ENCODE measurements at places on chromosomes 6 and 20. TPM values are rescaled to one million over a fixed set of nuclear protein-coding genes. Genes with fewer than 3 reads are reported as not detected.

TBC1D20 gene
- total RNA-seq, result 37.7 TPM

DNA sequence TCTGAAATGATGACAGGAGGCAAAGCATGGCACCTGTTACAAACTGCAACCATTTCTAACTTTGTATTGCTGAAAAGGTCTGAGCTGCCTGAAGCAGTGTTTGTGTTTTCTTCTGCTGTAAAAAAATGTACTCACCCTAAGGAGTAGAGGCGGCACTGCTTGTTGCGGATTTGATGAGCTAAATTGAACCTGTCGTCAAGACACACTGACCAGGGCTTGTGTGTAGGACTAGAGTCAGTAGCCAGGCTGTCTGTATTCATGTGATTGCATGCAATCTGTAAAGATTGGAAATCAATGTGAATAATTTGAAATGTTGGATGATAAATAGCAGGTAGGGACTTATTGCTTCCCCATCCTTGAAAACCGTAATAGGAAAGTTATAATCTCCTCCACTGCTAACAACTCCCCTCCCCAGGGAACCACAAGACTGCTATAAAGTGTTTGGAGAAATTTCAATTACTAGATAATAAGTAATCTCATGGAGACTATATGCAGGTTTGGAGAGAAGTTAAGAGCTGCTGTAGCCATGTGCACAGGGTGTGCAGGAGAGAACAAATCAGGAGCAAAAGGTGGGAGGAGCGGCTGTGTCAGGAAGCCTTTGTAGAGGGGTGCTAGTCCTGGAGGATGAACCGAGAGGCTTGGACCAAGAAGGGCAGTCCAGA, 42.8 kb downstream of the METTL24 start:
- H3K27me3 ChIP-seq, result no peaks in the 10 kb centered on the region
- DNase-seq, result no peak
- H3K4me3 ChIP-seq, result no peak overlapping the region
- H3K4me1 ChIP-seq, result no peaks in the 10 kb centered on the region
- no peaks in the 10 kb centered on the region for H3K36me3 ChIP-seq
- H3K27ac ChIP-seq, result no peak overlapping the region

DNA sequence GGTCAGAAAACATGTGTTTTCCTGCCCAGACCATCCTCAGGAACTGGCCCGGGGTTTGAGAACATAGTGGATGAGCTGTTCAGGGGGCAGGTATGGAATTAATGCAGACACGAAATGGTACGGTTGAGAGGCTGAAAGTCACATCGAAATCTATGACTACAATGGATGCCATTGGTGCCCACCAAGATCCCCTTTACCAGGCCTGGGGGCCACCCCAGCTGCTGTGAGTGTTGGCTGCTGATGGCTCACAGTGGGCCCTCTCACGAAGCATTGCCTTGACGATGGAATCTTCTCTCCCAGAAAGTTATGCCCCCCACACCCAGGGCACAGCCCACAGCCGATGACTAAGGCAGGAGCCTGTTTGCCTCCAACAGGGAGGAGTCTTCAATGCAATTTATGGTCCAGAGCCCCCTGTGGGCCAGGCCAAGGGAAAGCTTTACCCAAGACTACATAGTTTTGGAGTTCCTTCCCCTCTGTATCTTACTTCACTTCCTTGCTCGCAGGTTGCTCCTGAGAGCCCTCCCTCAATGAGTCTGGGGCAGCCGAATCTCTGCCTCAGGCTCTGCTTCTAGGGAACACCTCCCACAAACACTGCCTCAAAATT, 92.6 kb downstream of the BFSP1 start:
- H3K27ac ChIP-seq, result no peak overlapping the region
- no peaks in the 10 kb centered on the region for H3K4me1 ChIP-seq
- no peaks in the 10 kb centered on the region for H3K36me3 ChIP-seq
- H3K27me3 ChIP-seq, result no peaks in the 10 kb centered on the region
- no peak for DNase-seq

SLC22A2 gene
- total RNA-seq, result not detected

GRCh38 chr6:87907521-87907920, 140.1 kb upstream of the SPACA1 start:
- H3K27me3 ChIP-seq, result no peaks in the 10 kb centered on the region
- no peak overlapping the region for H3K4me3 ChIP-seq
- no peaks in the 10 kb centered on the region for H3K36me3 ChIP-seq
- no peak overlapping the region for H3K27ac ChIP-seq

DNA sequence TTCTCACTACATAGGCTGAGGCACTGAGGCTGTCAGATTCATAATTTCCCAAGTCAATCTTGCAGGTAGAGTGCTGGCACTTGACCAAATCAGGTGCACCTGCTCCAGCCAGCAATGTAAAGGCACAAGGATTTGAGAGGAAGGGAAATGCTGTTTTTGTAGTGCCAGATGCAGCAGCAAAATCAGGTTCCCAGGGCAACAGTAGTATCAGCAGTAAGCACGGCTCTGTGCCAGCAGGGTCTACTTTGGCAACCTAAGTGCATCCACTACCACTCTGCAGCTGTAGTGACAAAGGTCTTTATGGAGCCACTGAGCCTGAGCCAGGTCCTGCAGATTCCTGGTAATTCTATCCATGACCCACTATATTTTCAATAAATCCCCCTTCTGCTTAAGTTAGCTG, 329.5 kb downstream of the TPBG start:
- H3K4me1 ChIP-seq, result no peaks in the 10 kb centered on the region
- no peak overlapping the region for H3K4me3 ChIP-seq
- DNase-seq, result no peak
- H3K36me3 ChIP-seq, result no peaks in the 10 kb centered on the region
- H3K27ac ChIP-seq, result no peak overlapping the region

DNA sequence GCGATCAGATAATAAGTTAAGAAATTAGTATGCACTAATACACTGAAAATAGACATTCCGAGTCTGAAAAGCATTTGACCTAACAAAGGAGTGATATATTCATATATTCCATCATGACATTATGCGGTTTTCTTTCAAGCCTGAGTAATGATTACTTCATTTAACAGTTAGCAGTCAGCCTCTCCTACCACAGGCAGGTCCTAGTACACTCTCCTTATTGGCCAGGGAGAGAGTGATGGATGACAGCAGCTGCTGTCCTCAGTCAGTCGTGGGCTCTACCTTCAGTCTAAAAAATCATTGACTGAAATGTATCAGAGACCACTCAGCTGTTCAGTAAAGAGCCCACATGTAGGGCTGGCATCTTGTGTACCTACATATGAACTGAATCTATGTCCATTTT, 33.2 kb upstream of the VGLL2 start:
- H3K4me3 ChIP-seq, result no peak overlapping the region
- no peaks in the 10 kb centered on the region for H3K27me3 ChIP-seq
- H3K36me3 ChIP-seq, result no peaks in the 10 kb centered on the region
- DNase-seq, result no peak
- no peaks in the 10 kb centered on the region for H3K4me1 ChIP-seq

- H3K36me3 ChIP-seq, result no peaks in the 10 kb centered on the region
- H3K27ac ChIP-seq, result no peak overlapping the region
- H3K27me3 ChIP-seq, result no peaks in the 10 kb centered on the region
- DNase-seq, result no peak
- H3K4me1 ChIP-seq, result no peaks in the 10 kb centered on the region
- H3K4me3 ChIP-seq, result no peak overlapping the region
These were observed 105.3 kb upstream of the BMP5 start for GRCh38 chr6:55980627-55981211.

- no peaks in the 10 kb centered on the region for H3K4me1 ChIP-seq
- H3K4me3 ChIP-seq, result no peak overlapping the region
- H3K27ac ChIP-seq, result no peak overlapping the region
- H3K27me3 ChIP-seq, result no peaks in the 10 kb centered on the region
These were observed 33.4 kb downstream of the LRRC1 start for GRCh38 chr6:53828215-53828614.

- DNase-seq, result peak; percentile 30
- peaks cover 9% of the 10 kb centered on the region for H3K4me1 ChIP-seq
- H3K27ac ChIP-seq, result peak overlapping the region; percentile 61
- H3K27me3 ChIP-seq, result no peaks in the 10 kb centered on the region
- no peak overlapping the region for H3K4me3 ChIP-seq
These were observed 38.6 kb upstream of the GGTLC1 start for GRCh38 chr20:24027229-24027628.

GRCh38 chr6:42710316-42710715, 12.1 kb downstream of the PRPH2 start:
- DNase-seq, result no peak
- H3K4me3 ChIP-seq, result no peak overlapping the region
- H3K27ac ChIP-seq, result no peak overlapping the region
- H3K36me3 ChIP-seq, result no peaks in the 10 kb centered on the region
- H3K27me3 ChIP-seq, result no peaks in the 10 kb centered on the region

- peaks cover 6% of the 10 kb centered on the region for H3K4me1 ChIP-seq
- no peak overlapping the region for H3K4me3 ChIP-seq
- H3K27me3 ChIP-seq, result no peaks in the 10 kb centered on the region
- no peak for DNase-seq
- H3K27ac ChIP-seq, result no peak overlapping the region
- no peaks in the 10 kb centered on the region for H3K36me3 ChIP-seq
These were observed 47.9 kb upstream of the SLC22A16 start for GRCh38 chr6:110524305-110524704.

GLO1 gene
- 88.8 TPM for total RNA-seq

SOX4 gene
- total RNA-seq, result 82.0 TPM

KIF6 gene
- 3.3 TPM for total RNA-seq

- no peaks in the 10 kb centered on the region for H3K36me3 ChIP-seq
- H3K27me3 ChIP-seq, result no peaks in the 10 kb centered on the region
- no peaks in the 10 kb centered on the region for H3K4me1 ChIP-seq
These were observed 453.7 kb downstream of the TENT5A start for GRCh38 chr6:81298751-81299150.

DNA sequence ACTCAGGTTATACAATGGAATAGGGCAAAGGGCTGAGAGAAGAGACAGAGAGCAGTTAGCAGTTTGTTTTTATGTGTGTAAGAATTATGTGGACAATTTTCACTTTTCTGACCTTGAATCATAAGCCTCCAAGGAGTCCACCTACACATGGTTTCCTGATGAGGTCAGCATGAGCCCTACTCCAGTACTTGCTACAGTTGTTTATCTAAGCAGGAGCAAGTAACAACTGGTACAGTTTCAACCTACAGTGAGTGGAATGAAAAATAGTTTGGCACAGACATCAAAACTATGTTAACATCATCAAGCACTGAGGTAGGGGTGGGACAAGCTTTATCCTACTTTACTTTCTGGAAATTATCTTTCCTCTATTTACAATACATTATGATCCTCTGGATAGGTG, 426.7 kb upstream of the ID4 start:
- H3K4me3 ChIP-seq, result no peak overlapping the region
- no peaks in the 10 kb centered on the region for H3K27me3 ChIP-seq
- H3K4me1 ChIP-seq, result no peaks in the 10 kb centered on the region
- H3K27ac ChIP-seq, result no peak overlapping the region
- H3K36me3 ChIP-seq, result no peaks in the 10 kb centered on the region

CYP21A2 gene
- total RNA-seq, result 0.23 TPM

RBBP8NL gene
- 0.97 TPM for total RNA-seq

DNA sequence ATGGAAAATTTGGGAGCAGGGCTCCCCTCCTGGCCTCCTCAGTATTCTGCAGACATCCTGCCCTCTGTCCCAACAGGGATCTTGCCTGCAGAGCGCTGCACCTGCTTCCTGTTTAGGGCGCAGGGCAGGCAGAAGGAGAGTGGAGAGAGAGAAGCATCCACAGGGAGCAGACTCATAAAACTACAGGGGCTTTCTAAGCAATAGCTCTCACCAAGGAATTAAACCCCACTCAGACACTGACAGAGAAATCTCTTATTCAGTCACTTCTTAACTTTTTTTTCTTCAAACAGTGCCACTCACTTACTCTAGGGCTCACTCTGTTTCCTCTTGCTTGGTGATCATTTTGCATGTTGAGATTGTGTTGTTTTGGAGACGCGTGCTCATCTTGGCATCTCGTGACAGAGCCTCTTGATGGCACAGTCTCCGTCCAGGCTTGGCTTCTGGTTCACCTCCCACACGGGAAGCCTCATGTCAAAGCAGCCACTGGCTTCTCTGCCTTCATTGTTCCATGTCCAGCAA, 153.1 kb upstream of the INSM1 start:
- H3K36me3 ChIP-seq, result no peaks in the 10 kb centered on the region
- no peaks in the 10 kb centered on the region for H3K4me1 ChIP-seq
- H3K27me3 ChIP-seq, result no peaks in the 10 kb centered on the region
- no peak overlapping the region for H3K4me3 ChIP-seq
- H3K27ac ChIP-seq, result no peak overlapping the region

GRCh38 chr6:107280791-107281190, 165.5 kb upstream of the BEND3 start:
- DNase-seq, result no peak
- no peak overlapping the region for H3K4me3 ChIP-seq
- H3K27me3 ChIP-seq, result no peaks in the 10 kb centered on the region
- no peaks in the 10 kb centered on the region for H3K36me3 ChIP-seq
- no peaks in the 10 kb centered on the region for H3K4me1 ChIP-seq

DNA sequence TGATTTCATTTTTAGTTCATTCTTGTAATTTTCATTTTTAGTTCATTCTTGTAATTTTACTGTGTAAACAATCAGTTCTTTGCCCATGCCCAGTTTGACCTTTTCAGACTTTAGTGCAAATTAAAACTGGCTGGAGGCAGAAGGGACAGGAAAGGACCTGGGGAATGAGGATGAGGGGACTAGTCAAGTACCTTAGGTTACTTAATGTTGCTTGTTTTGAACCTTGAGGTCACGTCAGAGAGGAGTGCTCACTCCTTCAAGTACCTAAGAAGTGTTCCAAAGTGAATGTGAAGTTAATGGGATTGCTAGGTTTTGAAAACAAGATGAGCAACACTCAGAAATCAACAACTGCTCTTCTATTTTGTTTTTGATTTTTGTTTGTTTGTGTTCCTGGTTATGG, 82.5 kb downstream of the FOXO3 start:
- H3K27ac ChIP-seq, result no peak overlapping the region
- H3K27me3 ChIP-seq, result no peaks in the 10 kb centered on the region
- no peak for DNase-seq
- no peak overlapping the region for H3K4me3 ChIP-seq
- no peaks in the 10 kb centered on the region for H3K36me3 ChIP-seq

- no peak overlapping the region for H3K4me3 ChIP-seq
- no peaks in the 10 kb centered on the region for H3K4me1 ChIP-seq
- no peak overlapping the region for H3K27ac ChIP-seq
- H3K36me3 ChIP-seq, result no peaks in the 10 kb centered on the region
- no peaks in the 10 kb centered on the region for H3K27me3 ChIP-seq
These were observed 279.9 kb downstream of the SLC35F1 start for GRCh38 chr6:118186672-118187567.

WFDC12 gene
- total RNA-seq, result 0.73 TPM

- DNase-seq, result no peak
- no peak overlapping the region for H3K27ac ChIP-seq
- H3K27me3 ChIP-seq, result no peaks in the 10 kb centered on the region
- no peak overlapping the region for H3K4me3 ChIP-seq
- no peaks in the 10 kb centered on the region for H3K4me1 ChIP-seq
These were observed 475.2 kb upstream of the EPHA7 start for GRCh38 chr6:93894521-93894920.

GRCh38 chr6:119207971-119208725, 129.7 kb upstream of the FAM184A start:
- peaks cover 10% of the 10 kb centered on the region for H3K4me1 ChIP-seq
- no peaks in the 10 kb centered on the region for H3K27me3 ChIP-seq
- H3K27ac ChIP-seq, result no peak overlapping the region
- peak; percentile 44 for DNase-seq

- no peaks in the 10 kb centered on the region for H3K36me3 ChIP-seq
- H3K27ac ChIP-seq, result no peak overlapping the region
- H3K27me3 ChIP-seq, result no peaks in the 10 kb centered on the region
- no peak overlapping the region for H3K4me3 ChIP-seq
- DNase-seq, result no peak
These were observed 618.6 kb downstream of the EPM2A start for GRCh38 chr6:145116591-145117178.

GRCh38 chr6:82924799-82925535, 140.7 kb downstream of the UBE3D start:
- no peaks in the 10 kb centered on the region for H3K27me3 ChIP-seq
- H3K4me1 ChIP-seq, result no peaks in the 10 kb centered on the region
- H3K36me3 ChIP-seq, result no peaks in the 10 kb centered on the region
- no peak overlapping the region for H3K27ac ChIP-seq

Data from left lung (tissue), 14 donors.